ENCODE measurements at places on chromosomes 3 and 15.

- DNase-seq = no peak
Measured at GRCh38 chr3:53144862-53145712, 14.9 kb upstream of the RFT1 start.

DNA sequence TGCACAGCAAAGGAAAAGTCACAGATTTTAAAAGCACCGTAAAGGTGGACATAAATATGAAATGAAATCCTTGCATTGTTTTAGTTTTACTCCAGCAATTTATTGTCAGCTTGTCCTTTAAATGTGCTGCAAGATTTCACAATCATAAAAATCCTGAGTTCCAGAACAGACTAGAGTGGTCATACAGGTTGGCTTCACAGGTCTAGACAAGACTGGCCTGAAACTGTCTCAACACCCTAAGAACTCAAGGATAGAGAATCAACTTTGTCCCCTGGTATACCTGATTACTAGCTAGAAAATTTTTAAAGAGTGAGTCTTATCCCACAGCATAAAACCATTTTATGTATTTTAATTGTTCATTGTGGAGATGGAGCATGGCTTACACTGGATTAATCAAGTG is 521.7 kb upstream of the MCTP2 start:
- DNase-seq = no peak

GRCh38 chr3:47162697-47163168 is 1.2 kb downstream of the SETD2 start:
- DNase-seq = peak; percentile 65

DNA sequence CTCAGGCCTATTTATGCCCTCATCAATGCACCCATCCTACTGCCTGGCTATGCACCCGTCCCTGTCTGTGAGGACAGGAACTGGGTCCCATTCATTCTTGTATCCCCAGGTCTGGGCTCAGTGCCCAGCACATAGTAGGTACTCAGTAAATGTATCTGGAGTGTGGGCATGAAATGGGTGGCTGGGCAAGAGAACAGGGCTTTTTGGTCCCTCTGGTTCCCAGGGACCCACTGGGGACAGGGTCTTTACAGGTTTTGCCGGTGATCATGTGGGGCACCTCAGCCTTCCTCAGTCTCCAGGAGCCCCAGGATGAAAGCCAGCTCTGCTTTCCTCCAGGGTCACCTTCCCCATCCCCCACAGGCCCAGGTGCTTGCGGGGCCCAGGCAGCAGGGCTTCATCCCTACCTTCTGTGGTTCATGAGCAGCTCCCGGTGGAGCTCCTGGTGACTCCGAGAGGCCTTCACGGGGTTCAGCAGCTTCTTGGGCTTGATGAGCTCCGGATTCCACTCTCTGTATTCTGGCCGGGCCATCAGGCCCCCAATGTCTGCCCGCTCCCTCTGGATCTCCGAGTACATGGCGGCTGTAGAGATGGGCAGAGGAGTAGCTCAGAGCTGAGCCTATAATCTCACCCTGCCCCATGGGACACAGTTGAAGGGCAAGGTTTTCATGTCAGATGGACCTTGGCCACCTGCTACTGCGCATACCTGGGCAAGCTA is 7.7 kb downstream of the FAM107A start:
- DNase-seq = no peak

GRCh38 chr3:37694284-37694675 is 167.4 kb upstream of the CTDSPL start:
- DNase-seq = no peak

All from CD4-positive, alpha-beta T cell treated with Interleukin-4 for 4 hours (primary cell).